Sigmoid colon (tissue), 7 donors: ENCODE measurements at places on chromosomes 12 and 14. TPM values are rescaled to one million over a fixed set of nuclear protein-coding genes. Genes with fewer than 3 reads are reported as not detected.
A peak's percentile ranks its signal among the peaks of the same experiment; 100 is the strongest.

The RFX4 gene
- not detected for total RNA-seq

The GPR132 gene
- 1.8 TPM for total RNA-seq

The LTBP2 gene
- total RNA-seq, result 71.2 TPM

The MSI1 gene
- total RNA-seq, result 0.66 TPM

The USP44 gene
- total RNA-seq, result 3.5 TPM

The PPP4R4 gene
- 0.71 TPM for total RNA-seq

The BIN2 gene
- total RNA-seq, result 2.3 TPM

The GARIN6 gene
- total RNA-seq, result not detected

DNA sequence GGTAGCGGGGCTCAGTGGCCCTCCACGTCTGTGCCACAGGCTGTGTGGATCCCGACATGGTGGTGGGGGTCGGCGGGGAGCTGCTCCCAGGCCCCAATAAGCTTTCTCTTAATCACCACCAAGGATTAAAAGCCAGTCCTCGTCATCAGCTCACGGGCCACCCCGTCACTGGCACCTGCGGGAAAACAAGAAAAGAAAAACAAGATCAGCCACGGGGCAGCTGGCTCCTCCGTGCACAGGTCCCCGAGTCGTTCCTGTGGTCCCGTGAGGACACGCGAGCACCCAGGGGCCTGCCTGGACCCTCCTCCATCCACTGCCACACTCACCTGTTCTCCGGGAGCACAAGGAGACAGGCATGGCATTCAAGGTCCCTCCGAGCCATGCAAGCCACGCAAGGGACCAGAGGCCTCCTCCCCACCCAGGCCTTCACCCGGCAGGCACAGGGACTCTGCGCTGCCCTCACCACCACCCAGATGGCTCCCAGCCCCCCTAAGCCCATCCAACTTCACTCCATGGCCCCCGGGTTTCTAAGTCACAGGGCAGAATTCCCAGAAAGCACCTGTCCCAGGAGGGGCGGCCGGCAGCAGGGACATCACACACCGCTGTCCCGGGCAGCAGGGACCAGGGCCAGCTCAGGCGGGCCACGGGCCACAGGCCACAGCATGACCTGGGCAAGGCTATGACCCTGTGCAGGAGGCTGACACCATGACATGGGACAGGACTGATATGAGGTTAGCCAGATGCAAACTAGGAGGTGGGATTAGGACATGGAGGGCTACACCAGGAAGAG is 72.0 kb downstream of the NCOR2 start:
- DNase-seq, result no peak

GRCh38 chr14:33480887-33481184 is 470.0 kb downstream of the EGLN3 start:
- DNase-seq, result no peak

- no peak for DNase-seq
Measured at GRCh38 chr12:76611533-76611932, 52.0 kb upstream of the OSBPL8 start.

DNA sequence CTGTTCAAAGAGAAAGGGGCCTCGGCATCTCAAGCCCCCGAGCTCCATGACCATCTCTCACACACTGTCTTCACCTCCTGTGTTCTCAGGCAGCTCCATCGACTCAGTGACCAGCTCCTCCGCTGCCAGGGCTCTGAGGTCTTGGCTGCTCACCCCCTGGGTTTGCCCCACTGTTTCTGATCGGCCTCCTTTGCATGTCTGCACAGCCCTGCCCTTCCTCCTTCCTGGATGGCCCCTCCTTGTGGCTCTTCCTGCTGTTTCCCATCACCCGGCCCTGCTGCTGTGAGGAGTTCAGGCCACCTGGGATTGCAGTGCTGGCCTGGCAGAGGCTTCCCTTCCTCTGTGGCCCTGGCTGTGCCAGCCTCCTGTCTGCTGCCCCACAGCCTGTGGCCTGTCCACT is 38.1 kb upstream of the PIWIL1 start:
- DNase-seq, result no peak

GRCh38 chr14:65975865-65976264 is 510.3 kb upstream of the CCDC196 start:
- DNase-seq, result no peak

DNA sequence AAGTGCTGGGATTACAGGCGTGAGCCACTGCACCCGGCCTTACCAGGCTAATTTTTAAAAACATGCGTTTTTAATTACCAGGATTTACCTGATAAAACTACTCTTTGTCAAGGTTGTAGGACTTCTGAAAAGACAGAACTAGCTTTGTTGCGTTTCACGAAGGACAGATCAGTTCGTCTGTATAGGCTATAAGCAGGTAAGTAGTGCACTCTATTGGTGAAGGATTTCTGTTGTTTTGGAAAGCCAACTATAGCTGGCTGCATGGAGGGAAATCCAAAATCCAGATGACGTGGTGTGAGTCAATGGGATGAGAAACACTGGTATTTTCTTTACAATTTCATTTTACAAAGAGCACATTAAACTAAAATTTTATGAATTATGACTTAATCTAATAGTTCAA is 14.6 kb downstream of the GNPNAT1 start:
- DNase-seq, result no peak

- no peak for DNase-seq
Measured at GRCh38 chr14:43215524-43215923, 1291.6 kb downstream of the FSCB start.

- DNase-seq, result no peak
Measured at GRCh38 chr14:104465482-104466390, 113.8 kb upstream of the C14orf180 start.

DNA sequence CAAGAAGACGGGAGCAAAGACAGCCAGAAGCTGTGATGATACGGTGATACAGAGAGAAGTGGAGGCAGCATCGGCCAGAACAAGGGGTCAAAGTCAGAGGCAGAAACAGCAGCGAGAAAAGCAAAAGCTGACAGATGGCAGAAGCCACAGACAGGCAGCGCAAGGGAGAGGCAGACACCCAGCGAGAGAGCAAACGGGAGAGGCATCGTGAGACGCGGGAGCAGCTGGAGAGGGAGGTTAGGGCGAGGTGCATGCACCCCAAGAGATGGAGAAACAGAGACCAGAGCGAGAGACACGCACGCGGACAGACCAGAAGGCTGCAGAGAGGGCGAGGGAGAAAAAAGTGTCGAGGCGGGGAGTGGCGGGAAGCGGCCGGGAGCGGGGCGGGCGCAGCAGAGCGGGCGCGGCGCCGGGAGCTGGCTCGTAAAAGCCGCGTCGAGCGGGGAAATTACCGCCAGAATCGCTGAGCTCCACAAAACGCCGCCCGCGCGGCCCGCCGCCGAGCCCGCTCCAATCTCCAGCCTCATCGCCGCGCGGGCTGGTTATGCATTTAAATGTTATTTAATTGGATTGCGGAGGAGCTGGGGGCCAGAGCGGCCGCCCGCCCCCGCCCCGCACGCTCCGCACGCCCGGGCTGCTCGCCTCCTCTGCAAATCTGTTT is 15.6 kb downstream of the SMUG1 start:
- peak; percentile 70 for DNase-seq
